ENCODE measurements at places on chromosomes 2 and 18. TPM values are rescaled to one million over a fixed set of nuclear protein-coding genes. Genes with fewer than 3 reads are reported as not detected.

GRCh38 chr2:101770726-101771125 lies 73.2 kb downstream of the MAP4K4 start:
- DNase-seq, result no peak

GRCh38 chr18:73980289-73980979 lies 167.2 kb downstream of the FBXO15 start:
- no peak for DNase-seq

- no peak for DNase-seq
These were observed 615.1 kb upstream of the SALL3 start for GRCh38 chr18:78364388-78364960.

DNA sequence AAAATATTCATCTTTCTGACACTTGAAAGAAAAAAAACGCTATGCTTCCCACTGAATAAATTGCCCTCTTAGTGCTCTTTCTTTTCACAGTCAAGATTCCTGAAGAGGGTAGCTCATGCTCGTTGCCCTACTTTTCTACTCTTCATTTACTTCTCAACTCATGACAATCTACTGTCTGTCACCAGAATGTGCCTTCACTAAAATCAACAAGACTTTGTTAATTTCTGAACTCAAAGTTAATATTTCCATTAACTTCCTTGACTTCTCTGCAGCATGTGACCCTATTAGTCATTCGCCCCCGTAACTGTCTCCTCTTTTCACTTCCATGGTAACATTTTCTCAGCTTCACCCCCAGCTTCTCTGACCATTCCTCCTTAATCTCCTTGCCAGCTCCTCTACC lies 98.9 kb upstream of the MAPRE2 start:
- no peak for DNase-seq

GRCh38 chr18:2683055-2683454 lies 27.5 kb downstream of the SMCHD1 start:
- no peak for DNase-seq

- DNase-seq, result no peak
These were observed 152.6 kb upstream of the RND3 start for GRCh38 chr2:150640039-150640438.

DNA sequence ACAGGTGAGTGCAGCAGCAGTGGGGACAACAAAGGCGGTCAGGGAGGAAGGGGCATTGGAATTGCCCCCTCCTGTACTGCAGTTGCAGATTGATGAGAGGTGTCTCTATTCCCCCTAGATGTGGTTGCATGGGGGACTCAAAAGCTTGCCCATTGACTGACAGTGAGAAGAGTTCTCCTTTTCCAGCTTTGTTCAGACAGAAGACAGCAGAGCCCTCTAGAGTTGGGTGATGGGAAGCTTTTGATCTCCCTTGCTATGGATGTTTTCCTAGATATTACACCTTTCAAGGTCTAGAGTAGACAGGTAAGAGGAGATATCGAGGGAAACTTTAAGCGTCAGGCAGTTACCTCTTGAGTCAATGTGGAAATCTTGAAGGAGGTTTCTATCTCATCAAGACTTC lies 2.9 kb downstream of the PROKR1 start:
- no peak for DNase-seq

GRCh38 chr2:15719566-15720313 lies 128.1 kb downstream of the DDX1 start:
- DNase-seq, result no peak

EHD3 gene
- total RNA-seq, result 4.4 TPM

C2orf78 gene
- not detected for total RNA-seq

GPR39 gene
- 20.6 TPM for total RNA-seq

FIGN gene
- total RNA-seq, result 4.1 TPM

IL1RN gene
- total RNA-seq, result 0.76 TPM

HOXD4 gene
- 4.7 TPM for total RNA-seq

EPB41L3 gene
- 97.3 TPM for total RNA-seq

ERBB4 gene
- not detected for total RNA-seq

GALNT1 gene
- total RNA-seq, result 109 TPM
